T47D (cell line): ENCODE measurements at places on chromosomes 5 and 9.

DNA sequence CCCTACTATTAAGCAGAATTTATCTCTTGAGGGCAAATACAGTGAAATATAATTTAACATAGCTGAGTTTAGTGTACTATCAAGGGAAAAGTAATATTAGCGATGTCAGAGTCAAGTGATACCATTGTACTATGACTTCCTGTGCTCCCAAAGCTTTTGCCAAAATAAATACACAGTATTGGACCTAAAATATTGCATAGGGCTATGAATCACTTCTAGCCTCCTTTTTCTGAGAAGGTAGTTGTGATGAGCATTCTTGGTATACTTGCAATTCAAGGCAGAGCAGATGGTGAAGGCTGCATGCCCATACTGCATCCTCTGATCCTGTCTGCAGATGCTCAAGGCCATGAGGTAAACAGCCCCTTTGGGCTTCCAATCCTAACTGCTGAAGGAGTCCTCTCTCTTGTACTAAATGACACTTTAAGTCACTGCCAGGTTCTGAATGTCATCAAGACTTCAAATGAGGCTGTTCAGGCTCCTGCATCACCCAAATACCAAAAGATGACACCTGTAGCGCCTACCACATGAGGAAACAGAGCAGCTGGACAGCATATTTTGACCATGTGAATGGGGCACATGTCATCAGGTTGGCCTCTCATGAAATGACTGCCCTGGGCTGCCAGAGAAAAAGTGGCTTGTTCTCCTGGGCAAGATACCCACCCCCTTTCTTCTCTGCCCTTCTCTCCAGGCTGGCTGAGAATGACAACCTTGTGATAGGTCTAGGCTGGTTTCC lies 29.7 kb upstream of the PPP2CA start:
- DNase-seq = no peak

- no peak for DNase-seq
Observed at GRCh38 chr9:22216730-22217172, 207.6 kb upstream of the CDKN2B start.

DNA sequence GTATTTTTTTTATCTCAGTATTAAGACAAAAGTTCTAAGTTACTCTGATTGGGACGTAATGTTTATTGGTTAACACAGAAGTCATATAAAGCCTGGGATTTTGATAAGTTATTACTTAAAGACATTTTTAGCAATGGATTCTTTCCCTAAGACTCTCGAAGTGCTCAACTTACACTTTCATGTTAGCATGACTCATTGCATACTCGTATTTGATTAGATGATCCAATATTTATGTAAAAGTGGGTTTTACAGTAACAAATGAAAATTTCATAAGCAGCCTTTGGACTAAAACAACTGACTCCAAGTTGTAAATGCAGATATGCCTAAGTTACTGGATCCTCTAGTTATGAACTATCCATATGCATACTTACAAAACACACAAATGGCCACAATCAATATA lies 567.7 kb upstream of the NUDT12 start:
- DNase-seq = no peak

DNA sequence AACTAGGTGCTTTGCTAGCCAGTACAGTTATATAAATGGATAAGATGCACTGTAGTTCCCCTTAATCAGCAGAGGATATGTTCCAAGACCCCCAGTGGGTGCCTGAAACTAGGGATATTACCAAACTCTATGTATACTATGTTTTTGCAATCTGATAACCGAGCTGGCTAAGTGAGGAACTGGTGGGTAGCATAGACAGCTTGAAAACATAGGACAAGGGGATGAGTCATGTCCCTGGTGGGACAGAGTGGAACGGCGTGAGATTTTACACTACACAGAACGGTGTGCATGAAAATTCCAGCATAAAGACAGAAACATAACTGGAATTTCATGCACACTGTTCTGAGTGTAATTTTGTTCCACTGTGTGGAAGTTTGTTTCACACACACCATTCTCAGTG lies 86.9 kb downstream of the BASP1 start:
- no peak for DNase-seq

GRCh38 chr5:6246820-6247437 lies 131.4 kb downstream of the MED10 start:
- no peak for DNase-seq

DNA sequence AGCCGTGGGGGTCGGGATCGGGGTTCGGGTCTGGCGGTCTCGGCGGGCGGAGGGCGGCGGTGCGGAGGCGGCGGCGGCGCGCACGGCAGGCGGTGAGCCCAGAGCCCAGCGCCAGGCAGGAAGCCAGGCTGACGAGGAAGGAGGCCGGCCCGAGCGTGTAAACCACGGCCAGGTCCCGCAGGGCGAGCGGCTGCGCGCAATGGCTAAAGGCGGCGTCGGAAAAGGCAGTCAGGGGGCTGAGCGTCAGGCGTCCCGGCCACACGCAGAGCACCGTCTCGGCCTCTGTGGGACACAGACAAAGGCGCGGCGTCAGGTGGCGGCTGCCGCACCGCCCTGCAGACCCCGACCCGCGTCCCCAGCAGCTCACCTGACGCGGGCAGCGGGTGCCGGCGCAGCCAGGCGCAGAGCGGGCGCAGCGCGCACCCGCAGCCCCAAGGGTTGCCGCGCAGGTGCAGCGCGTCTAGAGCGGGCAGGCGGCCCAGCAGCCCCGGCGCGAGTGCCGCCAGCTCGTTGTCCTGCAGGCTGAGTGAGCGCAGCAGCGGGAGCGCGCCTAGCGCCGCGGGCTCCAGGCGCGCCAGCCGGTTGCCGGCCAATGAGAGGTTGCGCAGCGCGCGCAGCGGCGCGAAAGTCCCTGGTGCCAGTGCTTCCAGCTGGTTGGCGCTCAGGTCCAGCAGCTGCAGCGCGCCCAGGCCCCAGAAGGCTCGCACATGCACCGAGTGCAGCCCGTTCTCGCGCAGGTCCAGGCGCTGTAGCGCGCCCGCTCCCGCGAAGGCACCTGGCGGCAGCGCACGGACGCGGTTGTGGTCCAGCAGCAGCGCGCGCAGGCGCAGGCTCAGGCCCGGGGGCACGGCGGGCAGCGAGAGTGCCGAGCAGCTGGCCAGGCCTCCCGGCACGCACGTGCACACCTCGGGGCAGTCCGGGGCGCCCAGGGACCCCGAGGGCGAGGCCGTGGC lies 671 bp downstream of the LRRC26 start:
- DNase-seq = peak; percentile 99

GRCh38 chr9:75088646-75089372 lies 495 bp downstream of the OSTF1 start:
- DNase-seq = no peak

- DNase-seq = no peak
Observed at GRCh38 chr5:170266570-170267381, 30.8 kb downstream of the LCP2 start.

- DNase-seq = no peak
Observed at GRCh38 chr5:150548123-150548522, 40.2 kb downstream of the NDST1 start.

DNA sequence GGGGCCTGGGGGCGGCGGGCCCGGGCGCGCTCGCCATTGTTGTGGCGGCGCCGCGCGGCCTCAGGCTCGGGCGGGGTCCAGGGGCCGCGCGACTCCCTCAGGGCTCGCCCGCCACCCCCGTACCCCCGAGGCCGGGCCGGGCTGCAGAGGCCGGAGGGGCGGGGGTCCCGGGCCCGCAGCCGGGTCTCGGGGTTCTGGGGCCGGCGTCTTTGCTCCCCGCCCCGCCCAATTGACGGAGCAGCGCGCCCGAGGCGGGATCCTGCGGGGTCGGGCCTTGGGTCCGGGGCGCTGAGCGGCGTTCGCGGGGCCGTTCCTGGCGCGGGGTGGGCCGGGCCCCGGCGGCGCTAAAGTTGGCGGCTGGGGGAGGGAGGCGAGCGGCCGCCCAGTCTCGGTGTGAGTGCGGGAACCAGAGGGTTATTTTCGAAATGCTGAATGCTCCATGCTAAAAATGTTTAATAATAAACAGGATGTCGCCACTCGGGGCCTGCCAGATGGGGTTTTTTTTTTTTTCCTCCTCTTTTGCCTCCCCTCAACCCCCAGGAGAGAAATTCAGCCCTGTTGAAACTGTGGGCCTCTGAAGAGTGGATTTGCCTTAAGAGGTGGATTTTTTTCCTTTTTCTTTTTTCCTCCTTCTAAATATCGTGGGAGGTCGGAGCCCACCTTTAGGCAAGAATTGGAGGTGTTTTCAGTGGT lies 724 bp downstream of the PRRC2B start:
- no peak for DNase-seq

GRCh38 chr5:150195736-150196485 lies 6.0 kb downstream of the SLC6A7 start:
- no peak for DNase-seq

DNA sequence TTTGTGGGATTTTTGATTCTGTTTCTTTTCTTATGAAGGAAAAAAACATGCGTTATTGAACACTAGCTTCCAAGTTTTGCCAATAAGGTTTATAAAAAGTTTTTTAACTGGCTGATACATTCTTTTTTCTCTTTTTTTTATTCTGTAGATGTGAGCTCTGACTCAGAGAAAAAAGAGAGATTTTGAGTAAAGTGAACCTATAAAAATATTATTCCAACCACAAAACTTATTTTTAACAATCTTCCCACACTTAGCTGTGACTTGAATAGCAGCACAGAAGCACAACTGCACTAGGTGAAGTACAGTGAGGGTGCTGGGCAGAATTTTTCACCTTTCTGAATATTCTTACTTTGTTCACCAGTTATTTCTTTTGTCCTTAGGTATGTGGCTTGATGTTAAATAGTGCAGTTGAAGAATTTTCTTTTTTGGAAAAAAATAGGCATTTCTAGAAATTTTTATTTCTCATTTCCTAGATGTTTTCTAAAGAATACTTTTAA lies 41.6 kb downstream of the CHSY3 start:
- no peak for DNase-seq
